Amniotic epithelial cell (primary cell): ENCODE measurements at places on chromosomes 3 and 15.

GRCh38 chr3:190646996-190647395, 133.1 kb downstream of the IL1RAP start:
- DNase-seq: no peak

DNA sequence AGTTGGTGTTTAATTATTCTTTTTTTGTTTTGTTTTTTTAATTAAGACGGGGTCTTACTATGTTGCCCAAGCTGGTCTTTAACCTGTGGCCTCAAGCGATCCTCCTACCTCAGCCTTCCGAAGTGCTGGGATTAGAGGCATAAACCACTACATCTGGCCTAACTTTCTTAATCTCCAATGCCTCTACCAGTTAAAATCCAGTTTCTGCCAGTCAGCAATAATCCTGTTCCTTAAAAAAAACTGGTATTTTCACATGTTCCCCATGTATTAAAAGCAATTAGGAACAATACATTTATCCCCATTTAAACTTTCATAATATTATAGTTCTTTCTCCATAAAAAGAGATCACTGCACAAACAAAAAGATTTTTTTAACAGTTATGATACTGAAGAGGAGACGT, 21.2 kb downstream of the DCAF1 start:
- no peak for DNase-seq

- no peak for DNase-seq
Measured at GRCh38 chr15:89486726-89487050, 9.7 kb downstream of the RHCG start.

DNA sequence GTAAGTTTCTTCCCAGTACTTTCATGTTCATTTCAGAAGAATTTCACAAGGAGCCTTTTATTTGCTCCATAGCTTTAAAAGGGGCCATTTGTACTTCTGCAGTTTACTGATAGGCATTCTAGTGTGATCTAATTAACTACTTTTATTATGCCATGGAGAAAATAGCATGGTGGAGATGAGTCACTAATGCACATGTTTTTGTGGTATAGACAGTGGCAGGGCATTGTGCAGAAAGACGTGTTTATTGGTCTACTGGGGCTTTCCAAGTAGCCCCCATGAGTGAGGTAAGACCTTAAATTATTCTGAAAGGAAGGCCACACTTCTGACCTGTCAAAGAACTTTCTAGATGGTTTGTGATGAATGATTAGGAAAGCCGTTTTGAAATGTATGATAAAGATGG, 810.0 kb upstream of the NR2F2 start:
- DNase-seq: peak; percentile 15

- DNase-seq: no peak
Measured at GRCh38 chr3:62621176-62621575, 247.8 kb upstream of the FEZF2 start.

GRCh38 chr3:10945683-10946287, 46.8 kb upstream of the SLC6A1 start:
- DNase-seq: peak; percentile 16

DNA sequence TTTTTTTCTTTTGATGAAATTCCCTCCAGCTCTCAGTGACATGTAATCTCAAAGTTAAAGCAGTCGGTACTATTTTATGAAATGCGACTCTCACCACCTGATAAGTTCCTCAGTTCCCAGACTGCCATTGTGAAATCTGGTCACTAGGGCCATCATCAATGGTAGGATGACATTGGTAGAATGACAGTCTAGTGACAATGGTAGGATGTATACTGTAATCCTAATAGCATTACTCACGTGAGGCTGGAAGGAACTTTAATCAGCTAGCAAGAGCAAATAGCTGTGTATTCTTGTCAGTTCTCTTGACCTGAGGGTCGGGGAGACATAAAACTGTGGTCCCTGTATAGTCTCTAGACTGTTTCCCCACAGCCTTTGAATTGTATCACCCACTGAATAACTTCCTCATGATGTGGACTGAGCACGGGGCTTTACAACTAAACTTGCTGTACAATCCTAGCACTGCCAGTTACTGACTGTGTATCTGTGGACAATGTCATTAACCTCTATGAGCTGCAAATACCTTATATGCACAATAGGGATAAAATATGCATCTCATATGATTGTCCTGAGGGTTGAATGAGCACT, 23.2 kb downstream of the TRAT1 start:
- DNase-seq: no peak

- peak; percentile 29 for DNase-seq
Measured at GRCh38 chr3:143775459-143775858, 72.8 kb downstream of the SLC9A9 start.

- peak; percentile 17 for DNase-seq
Measured at GRCh38 chr3:63354160-63354559, 76.1 kb downstream of the SYNPR start.

- DNase-seq: peak; percentile 95
Measured at GRCh38 chr3:136343873-136344555, 93.9 kb downstream of the PCCB start.
